ENCODE measurements at places on chromosomes 7 and 10.

DNA sequence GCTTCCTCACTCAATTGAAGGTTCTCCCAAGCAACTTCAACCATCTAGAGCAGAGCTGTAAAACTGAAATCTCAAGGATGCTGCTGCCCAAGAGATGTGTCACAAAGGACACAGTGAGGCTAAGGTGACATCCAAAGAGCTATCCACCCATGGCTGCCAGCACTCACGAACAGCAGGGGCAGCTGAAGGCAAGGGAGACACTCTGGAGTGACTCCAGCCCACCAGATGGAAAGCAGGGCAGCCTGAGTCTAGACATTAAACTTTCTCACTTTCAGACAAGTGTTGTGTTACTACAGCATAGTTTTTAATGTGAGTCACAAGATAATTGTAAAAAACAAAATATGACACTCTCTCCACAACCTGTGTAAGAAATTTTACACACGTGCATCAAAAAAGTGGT, 113.5 kb downstream of the LARP4B start:
- no peak for DNase-seq

GRCh38 chr7:68074242-68074641, 1077.6 kb downstream of the TYW1 start:
- no peak for DNase-seq

DNA sequence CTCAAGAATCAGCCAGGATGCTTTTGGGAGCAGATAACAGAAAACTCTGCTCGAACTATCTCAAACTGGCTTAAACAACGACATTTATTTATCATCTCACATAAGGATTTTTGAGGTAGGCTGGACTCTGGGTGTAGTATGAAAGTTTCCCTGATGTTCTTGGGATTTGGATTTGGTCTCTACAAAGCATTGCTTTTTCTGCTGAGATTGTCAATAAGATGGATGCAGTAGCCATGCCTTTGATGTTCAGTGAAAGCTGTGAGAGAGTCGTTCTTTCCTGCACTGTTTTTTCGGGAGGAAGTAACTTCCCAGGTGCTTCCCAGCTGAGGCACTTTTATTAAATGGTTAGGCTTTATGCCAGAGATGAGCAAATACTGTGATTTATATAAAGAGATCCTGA, 181.1 kb downstream of the PRKG1 start:
- DNase-seq, result no peak

DNA sequence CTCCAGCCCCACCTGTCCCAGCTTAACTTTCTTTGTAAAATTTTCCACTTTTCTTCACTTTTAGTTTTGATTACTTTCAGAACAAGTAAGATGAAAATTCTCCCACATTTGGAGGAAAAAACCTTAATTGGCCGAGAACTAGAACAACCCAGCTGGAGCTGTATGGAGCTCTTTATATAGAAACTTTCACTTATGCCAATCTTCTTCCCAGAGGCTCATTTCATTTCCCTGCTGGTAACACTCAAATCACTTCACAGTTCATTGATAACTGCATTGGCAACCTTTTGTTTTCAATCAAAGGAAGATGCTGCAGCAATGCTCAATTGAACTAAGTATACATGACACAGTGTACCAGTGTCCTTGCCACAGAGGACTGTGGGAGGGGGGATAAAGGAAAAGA, 176.2 kb upstream of the NOBOX start:
- DNase-seq, result no peak

DNA sequence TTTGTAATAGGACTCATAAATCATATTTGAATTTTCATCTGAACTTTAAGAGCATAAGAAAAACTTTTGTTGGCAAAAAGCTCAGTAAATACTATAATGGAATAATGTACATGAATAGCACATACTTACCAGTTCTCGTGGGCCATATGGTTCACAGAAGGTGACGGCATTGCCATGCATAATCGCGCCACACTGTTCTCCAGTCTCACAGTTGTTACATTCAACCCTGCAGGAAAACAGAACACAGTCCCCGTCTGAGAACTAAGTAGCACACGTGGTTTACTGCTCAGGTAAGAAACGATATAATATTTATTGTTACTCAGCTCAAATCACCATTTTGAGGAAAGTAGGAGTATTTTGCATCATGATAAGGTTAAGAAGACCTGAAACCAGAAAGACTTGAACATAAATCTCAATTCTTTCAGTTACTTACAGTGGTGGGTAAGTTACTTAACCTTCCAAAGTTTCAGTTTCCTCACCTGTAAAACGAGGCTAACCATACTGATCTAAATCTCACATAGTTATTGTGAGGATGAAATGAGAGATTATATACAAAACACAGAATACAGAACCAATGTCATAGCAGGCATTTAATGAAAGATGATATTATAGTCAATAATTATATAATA, 261.4 kb downstream of the RELN start:
- DNase-seq, result no peak

DNA sequence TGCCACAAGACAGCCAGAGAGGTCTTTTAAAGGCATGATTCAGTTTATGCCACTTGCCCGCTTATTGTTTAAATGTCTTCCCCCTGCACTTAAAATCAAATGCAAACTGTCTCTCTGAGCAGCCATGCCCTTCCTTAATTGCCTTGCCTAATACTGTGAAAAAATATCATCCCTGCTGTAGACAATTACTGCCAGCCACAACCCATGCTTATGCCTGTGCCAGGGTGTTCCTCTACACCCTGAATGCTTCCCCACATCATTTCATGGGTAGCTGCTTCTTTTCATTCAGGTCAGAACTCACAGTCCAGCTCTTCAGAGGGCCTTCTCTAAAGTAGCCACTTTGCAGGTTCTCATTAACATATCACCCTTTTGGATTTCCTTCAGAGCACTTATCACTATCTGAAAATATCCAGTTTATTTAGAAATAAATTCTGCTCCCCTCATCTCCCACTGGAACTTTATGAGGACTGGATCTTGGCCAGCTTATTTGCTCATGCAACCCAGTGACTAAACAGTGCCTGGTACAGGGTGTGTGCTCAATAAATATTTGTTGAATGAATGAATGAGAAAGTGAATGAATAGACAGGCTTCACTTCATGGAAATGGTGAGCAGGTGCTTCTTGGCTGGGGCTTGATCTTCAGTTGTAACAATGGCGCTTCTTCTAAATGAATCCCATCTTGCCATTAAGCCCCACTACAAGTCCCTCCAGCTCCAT, 162.4 kb upstream of the MDFIC start:
- DNase-seq, result no peak

GRCh38 chr7:76066716-76067503, 19.0 kb downstream of the MDH2 start:
- DNase-seq, result no peak

DNA sequence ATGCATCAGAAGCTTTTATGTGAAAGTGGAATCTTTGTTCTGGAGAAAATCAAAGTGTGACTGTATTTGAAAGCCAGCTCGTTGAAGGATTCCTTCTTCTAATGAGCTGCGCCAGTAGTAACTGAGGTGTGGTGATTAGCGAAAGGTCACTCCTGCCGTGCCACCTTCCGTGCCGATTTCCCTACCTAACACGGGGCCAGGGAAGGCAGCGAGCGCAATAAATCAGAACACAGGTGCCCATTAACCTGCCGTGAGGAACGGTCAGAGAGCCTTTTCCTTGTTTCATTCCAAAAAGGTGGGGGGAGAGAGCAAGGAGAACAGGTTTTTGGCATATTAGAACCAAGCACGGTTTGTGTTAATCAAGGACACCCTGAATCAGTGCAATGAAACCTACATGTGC, 258.0 kb downstream of the CELF2 start:
- no peak for DNase-seq

GRCh38 chr10:67527351-67527750, 168.6 kb downstream of the CTNNA3 start:
- DNase-seq, result no peak

GRCh38 chr7:12094365-12094921, 116.7 kb upstream of the TMEM106B start:
- no peak for DNase-seq

DNA sequence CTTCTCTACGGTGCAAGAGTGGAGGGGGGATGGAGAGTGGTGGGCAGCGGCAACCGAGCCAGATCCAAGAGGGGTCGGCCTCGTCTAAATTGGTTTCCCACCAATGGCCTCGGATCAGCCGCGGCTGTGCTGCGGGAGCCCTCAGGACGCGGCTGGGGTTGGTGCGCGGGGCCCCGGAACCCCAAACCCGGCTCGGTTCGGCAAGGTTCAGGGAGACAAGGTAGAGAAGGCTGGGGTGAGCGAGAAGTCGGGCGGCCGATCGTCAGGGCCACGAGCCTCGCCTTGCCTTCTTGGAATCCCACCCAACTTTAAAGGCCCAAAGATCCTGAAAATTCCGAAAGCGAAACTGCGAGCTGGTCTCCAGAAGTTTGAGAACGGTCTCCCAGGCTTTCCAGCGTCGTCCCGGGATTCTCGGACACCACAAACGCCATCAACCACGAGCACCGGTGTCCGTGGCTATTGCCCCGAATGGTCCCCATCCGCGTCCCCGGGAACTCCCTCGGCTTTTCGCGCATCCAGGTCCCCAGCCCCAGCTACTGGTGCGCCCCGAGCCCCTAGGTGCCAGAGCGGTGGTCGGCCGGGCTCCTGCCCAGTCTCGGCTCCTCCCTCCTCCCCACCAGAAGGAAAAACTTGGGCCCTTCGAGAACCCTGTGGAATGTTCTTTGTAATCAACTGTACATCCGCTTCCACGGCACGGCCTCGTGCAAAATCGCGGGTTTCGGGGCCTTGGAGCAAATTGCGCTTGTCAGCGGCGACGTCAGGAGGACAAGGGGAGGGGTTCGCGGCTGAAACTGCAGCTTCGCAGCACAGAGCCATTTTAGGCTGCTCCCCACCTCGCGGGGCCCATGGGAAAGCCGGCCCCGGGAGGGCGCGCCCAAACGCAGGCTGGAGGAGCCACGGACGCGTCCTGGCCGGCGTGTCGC, 3.2 kb downstream of the SFMBT2 start:
- DNase-seq, result peak; percentile 57

DNA sequence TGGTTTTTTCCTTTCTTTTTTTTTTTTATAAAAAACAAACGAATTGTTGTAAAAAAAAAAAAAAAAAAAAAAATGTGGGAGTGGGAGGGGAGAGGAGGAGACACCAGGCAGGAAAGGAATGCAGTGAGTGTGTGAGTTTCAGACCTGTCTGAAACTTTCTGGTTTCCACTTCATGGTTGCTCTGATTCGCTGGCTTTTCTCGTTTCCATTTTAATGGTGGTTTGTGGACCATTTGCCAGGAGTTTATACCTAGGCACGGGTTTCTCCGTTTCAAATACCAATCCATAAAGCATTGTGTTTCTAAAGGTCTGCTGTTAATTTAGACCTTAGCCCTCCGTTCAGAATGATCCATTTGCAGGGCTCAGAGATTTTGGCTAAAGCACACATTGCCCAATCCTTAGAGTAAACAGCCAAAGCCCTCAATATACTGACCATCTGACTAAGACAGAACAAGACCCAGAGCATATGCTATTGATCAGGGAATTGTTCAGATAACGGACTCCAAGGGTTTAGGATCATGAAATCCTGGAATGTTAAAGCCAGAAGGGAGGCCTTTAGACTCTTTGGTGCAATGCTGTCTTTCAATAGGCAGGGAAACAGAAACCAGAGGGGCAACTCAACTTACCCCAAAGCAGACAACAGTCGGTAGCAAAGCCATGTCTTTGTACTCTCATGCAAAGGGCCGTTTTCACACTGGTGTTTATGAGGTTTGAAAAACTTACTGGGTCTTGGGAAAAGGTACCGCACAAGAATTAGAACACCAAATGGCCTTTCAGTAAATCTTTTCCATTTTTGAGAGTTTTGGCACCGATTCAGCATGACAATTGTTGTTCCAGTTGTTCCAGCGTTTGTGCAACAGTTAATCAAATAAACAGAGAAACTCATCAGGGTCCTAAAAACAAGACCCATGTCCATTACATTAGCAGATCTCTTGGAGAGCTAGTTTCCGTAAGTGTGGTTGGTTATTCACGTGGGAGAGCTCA, 94.3 kb upstream of the AGBL3 start:
- no peak for DNase-seq

GRCh38 chr10:29691564-29692072, 56.8 kb upstream of the SVIL start:
- no peak for DNase-seq

DNA sequence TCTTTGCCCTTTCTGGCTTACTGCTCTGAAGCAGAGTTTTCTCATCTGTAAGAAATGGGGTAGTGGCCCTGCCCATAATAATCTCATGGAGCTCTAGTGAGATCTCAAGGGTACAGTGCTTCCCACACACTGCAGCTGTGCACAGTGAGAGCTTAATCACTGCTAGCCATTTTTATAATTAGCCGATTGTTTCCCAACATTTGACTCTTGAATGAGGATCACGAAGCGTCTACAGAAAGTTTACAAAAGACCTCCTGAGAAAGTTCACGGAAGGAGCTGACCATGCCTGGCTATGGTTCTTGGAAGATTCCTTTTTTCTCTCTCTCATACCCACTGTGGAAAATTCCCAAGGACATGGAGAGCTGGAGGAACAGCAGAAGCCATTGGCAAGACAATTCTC, 70.4 kb downstream of the FAM171A1 start:
- no peak for DNase-seq

DNA sequence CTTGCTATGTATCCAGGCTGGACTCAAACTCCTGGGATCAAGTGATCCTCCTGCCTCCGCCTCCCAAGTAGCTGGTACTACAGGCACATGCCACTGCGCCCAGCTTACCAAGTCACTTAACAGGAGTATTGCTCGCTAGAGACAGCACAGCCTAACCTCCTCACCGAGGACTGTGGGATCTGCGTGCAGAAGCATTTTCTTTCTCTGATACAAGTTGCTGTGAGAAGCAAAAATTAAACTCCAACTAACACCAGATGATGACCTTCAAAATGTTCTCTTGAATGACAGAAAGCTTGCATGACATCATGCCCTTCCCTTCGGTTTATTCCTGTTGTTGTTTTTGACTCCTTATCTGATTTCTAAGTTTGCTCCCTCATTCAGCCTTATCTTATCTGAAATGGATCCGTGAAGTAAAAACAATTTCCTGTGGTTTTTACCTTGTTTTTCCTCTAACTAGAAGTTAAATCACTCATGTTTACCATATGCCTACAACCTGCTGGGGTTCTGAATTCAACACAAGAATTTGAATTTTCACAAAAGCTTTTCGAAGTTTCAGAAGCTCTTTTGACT, 94.4 kb upstream of the KIF5B start:
- no peak for DNase-seq

DNA sequence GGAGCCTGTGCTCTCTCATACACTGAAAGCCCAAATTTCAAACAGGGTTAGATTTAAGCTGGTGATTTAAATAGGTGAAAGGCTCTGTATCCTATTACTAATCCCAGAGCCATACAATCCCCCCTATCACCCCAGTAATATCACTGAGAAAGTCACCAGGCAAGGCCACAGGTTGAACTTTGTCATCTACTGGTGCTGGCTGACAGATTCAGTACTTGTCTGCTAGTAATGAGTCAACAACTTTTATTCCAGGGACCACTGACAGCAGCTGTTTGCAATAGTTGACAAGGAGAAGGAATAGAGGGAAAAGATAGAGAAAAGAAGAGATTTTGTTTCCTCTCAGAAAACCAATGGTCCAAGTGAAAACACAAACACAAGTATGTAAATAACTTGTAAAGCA, 10.4 kb downstream of the ASB15 start:
- DNase-seq, result no peak

GRCh38 chr7:114293289-114294012, 121.2 kb upstream of the FOXP2 start:
- no peak for DNase-seq
